ENCODE measurements at places on chromosomes 4 and X.

- no peak for DNase-seq
Observed at GRCh38 chr4:126838941-126839679, 793.6 kb upstream of the INTU start.

DNA sequence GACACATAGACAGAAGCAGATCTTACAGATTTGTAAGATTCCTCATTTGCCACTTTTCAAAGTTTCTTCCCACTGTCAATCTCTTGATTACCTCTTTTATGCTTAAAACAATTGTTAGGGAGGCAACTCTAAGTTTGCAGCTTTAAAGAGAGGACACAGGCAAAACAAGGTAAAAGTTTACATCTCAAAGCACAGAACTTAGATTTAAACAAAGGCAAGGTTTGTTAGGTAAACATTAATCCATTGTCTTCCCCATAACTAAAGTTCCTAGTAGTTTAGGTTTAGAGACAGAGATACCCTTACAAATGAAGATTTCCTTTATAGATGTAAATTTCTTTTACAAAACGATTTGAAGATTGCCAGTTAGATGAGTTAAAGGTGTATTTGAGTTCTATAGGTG, 176.9 kb downstream of the AASDH start:
- no peak for DNase-seq

- DNase-seq, result no peak
Observed at GRCh38 chr4:143344774-143345173, 8.1 kb downstream of the GAB1 start.

GRCh38 chrX:54271664-54272063, 86.2 kb downstream of the WNK3 start:
- DNase-seq, result no peak

All from HL-60 (cell line).